Nephron progenitor cell (in vitro differentiated cells): ENCODE measurements at places on chromosomes 3 and 15.

- H3K27me3 ChIP-seq, result peaks cover 46% of the 10 kb centered on the region
- H3K36me3 ChIP-seq, result no peaks in the 10 kb centered on the region
- H3K27ac ChIP-seq, result no peak overlapping the region
- peak overlapping the region; percentile 99 for H3K4me3 ChIP-seq
- H3K4me1 ChIP-seq, result peaks cover 38% of the 10 kb centered on the region
- no peak for DNase-seq
Observed at GRCh38 chr3:97823046-97824004, 1.5 kb downstream of the CRYBG3 start.

DNA sequence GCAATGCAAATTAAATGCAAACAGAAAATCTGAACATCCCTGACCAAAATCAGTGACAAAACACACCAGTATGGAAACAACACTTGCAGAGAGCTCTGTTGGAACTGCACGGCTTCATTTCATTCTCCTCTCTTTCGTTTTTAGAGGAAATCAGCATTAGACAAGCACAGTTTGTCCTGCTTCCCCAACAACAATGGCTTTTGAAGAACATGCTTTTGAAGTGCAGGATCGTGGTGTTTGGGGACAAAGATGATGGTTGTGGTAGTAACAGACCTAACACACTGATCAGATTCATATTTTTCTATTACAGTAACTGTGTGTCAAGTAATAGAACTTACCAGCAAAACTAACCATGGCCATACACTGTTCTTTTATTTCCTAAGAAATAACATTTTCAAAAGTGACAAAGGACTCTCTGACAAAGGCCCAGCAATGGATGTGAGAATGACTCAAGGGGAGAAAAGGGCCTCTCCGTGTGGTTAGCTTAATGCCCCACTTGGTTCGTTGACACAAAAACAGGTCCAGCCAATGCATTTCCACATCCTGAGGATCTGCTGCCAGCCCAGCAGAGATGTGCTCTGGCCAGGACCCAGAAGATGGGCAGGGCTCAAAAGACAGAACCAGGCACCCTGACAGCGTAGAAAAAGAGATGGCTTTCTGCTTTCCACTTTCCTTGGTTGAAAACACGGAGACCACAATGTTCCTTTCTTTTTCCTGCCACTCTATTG lies 84.1 kb downstream of the CCNL1 start:
- H3K4me1 ChIP-seq, result peaks cover 53% of the 10 kb centered on the region
- H3K36me3 ChIP-seq, result no peaks in the 10 kb centered on the region
- DNase-seq, result no peak
- H3K4me3 ChIP-seq, result no peak overlapping the region
- no peak overlapping the region for H3K27ac ChIP-seq

- H3K36me3 ChIP-seq, result no peaks in the 10 kb centered on the region
- no peak overlapping the region for H3K27ac ChIP-seq
- H3K27me3 ChIP-seq, result no peaks in the 10 kb centered on the region
- H3K4me1 ChIP-seq, result peaks cover 13% of the 10 kb centered on the region
Observed at GRCh38 chr15:56537881-56538280, 72.9 kb upstream of the MNS1 start.

- DNase-seq, result no peak
- peaks cover 12% of the 10 kb centered on the region for H3K27me3 ChIP-seq
- H3K4me3 ChIP-seq, result no peak overlapping the region
- H3K27ac ChIP-seq, result no peak overlapping the region
- H3K4me1 ChIP-seq, result no peaks in the 10 kb centered on the region
Observed at GRCh38 chr15:70556151-70556741, 207.1 kb downstream of the UACA start.

GRCh38 chr3:188067932-188068331 lies 86.0 kb upstream of the LPP start:
- H3K4me3 ChIP-seq, result no peak overlapping the region
- no peaks in the 10 kb centered on the region for H3K4me1 ChIP-seq
- H3K27ac ChIP-seq, result no peak overlapping the region

DNA sequence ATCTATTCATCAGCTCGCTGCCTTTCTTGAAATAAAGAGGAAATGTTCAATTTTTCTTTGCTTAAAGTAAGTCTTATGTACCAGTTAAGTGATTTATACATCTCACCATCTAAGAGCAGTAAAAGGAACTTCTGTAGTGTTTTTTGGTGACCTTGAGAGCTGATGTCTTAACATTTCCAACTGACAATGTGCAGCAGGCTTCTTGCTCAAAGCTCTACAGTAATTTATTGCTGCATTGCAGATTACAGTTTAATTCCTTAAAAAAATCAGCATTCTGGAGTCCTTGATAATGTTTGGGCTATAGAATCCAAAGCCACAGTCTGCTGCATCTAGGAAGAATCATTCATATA lies 61.6 kb downstream of the DIPK2A start:
- no peaks in the 10 kb centered on the region for H3K36me3 ChIP-seq
- no peak overlapping the region for H3K27ac ChIP-seq
- H3K4me3 ChIP-seq, result no peak overlapping the region
- DNase-seq, result no peak
- H3K4me1 ChIP-seq, result no peaks in the 10 kb centered on the region

GRCh38 chr3:9682096-9682495 lies 21.5 kb upstream of the CPNE9 start:
- no peak overlapping the region for H3K4me3 ChIP-seq
- H3K27me3 ChIP-seq, result no peaks in the 10 kb centered on the region
- H3K27ac ChIP-seq, result peak overlapping the region; percentile 9
- no peaks in the 10 kb centered on the region for H3K4me1 ChIP-seq

DNA sequence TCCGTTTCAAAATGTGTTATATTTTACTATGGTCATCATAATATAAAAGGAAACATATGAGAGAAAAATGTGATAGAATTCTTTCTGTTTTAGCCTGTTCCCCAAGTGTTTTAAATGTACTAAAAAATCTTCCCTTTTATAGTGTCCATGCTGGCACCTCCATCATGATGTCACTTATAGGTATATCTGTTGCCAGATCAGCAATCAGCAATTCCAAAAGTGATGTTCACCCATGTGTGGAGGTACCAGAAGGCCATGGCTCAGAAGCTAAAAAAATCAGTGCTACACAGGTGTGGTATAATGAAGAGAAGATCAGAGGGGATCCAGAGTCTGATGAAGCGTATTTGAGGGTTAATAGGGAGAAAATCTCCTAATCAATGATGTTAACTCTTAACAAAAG lies 1.1 kb upstream of the GPR15 start:
- H3K27ac ChIP-seq, result no peak overlapping the region
- peaks cover 17% of the 10 kb centered on the region for H3K4me1 ChIP-seq
- no peak for DNase-seq
- H3K27me3 ChIP-seq, result no peaks in the 10 kb centered on the region
- H3K36me3 ChIP-seq, result no peaks in the 10 kb centered on the region

DNA sequence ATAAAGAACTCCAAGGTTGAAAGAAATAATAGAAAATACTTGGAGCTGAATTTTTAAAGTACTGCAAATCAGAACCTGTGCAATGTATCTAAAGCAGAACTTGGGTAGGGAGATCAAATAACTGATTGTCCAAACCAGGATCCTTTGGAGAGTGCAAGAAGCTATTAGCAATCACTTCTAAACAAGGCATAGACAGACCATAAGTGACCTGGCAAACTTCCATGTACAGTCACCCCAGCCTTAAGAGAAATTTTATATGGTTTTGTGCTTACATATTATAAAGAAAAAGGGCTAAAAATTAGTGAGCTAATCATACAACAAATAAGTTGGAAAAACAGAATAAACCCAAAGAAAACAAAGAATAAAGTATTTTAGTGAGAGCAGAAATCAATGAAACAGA lies 35.2 kb downstream of the ETV5 start:
- no peak overlapping the region for H3K27ac ChIP-seq
- no peak for DNase-seq
- H3K4me3 ChIP-seq, result no peak overlapping the region
- H3K27me3 ChIP-seq, result no peaks in the 10 kb centered on the region

GRCh38 chr3:170033489-170033888 lies 4.3 kb upstream of the GPR160 start:
- no peaks in the 10 kb centered on the region for H3K36me3 ChIP-seq
- H3K27me3 ChIP-seq, result peaks cover 24% of the 10 kb centered on the region
- H3K4me1 ChIP-seq, result no peaks in the 10 kb centered on the region
- no peak overlapping the region for H3K4me3 ChIP-seq
- no peak for DNase-seq
- H3K27ac ChIP-seq, result no peak overlapping the region

- H3K4me3 ChIP-seq, result no peak overlapping the region
- peak overlapping the region; percentile 69 for H3K27ac ChIP-seq
- no peak for DNase-seq
- H3K27me3 ChIP-seq, result no peaks in the 10 kb centered on the region
- H3K36me3 ChIP-seq, result peaks cover 68% of the 10 kb centered on the region
Observed at GRCh38 chr3:129289201-129289921, 10.7 kb downstream of the HMCES start.

GRCh38 chr15:73074241-73074640 lies 22.0 kb downstream of the NEO1 start:
- no peak overlapping the region for H3K27ac ChIP-seq
- H3K36me3 ChIP-seq, result no peaks in the 10 kb centered on the region
- H3K4me1 ChIP-seq, result no peaks in the 10 kb centered on the region

- DNase-seq, result no peak
- H3K4me1 ChIP-seq, result peaks cover 7% of the 10 kb centered on the region
- no peak overlapping the region for H3K4me3 ChIP-seq
- H3K27ac ChIP-seq, result no peak overlapping the region
- peaks cover 8% of the 10 kb centered on the region for H3K27me3 ChIP-seq
Observed at GRCh38 chr15:68400066-68400456, 31.9 kb downstream of the ITGA11 start.

- H3K36me3 ChIP-seq, result no peaks in the 10 kb centered on the region
- H3K27me3 ChIP-seq, result no peaks in the 10 kb centered on the region
- H3K27ac ChIP-seq, result no peak overlapping the region
- H3K4me1 ChIP-seq, result peaks cover 25% of the 10 kb centered on the region
Observed at GRCh38 chr3:30766522-30766921, 127.9 kb downstream of the GADL1 start.

DNA sequence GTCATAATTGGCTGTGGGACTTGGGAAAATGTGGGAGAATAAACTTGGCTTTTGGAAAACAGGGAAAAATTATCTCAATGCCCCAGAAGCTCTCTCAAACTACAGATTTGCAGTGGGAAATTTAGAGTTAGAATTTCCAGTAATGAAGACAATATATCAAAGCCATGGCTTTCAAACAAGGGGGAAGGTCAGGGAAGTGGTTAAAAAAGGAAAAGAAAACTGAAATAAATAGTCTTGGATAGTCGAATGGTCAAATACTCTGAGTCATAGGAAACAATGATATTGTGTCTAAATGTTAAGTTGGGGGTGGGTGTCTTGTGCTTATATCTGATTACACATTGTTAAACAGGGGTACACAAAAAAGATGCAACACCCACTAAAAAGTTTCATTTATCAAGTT lies 272.4 kb upstream of the COL8A1 start:
- no peak overlapping the region for H3K4me3 ChIP-seq
- no peak for DNase-seq
- H3K27me3 ChIP-seq, result peaks cover 4% of the 10 kb centered on the region
- H3K27ac ChIP-seq, result no peak overlapping the region
- H3K4me1 ChIP-seq, result no peaks in the 10 kb centered on the region

GRCh38 chr3:37223141-37223558 lies 48.8 kb upstream of the LRRFIP2 start:
- H3K36me3 ChIP-seq, result no peaks in the 10 kb centered on the region
- peak overlapping the region; percentile 60 for H3K27ac ChIP-seq
- no peak overlapping the region for H3K4me3 ChIP-seq
- peaks cover 44% of the 10 kb centered on the region for H3K4me1 ChIP-seq
- H3K27me3 ChIP-seq, result peaks cover 9% of the 10 kb centered on the region
- no peak for DNase-seq

DNA sequence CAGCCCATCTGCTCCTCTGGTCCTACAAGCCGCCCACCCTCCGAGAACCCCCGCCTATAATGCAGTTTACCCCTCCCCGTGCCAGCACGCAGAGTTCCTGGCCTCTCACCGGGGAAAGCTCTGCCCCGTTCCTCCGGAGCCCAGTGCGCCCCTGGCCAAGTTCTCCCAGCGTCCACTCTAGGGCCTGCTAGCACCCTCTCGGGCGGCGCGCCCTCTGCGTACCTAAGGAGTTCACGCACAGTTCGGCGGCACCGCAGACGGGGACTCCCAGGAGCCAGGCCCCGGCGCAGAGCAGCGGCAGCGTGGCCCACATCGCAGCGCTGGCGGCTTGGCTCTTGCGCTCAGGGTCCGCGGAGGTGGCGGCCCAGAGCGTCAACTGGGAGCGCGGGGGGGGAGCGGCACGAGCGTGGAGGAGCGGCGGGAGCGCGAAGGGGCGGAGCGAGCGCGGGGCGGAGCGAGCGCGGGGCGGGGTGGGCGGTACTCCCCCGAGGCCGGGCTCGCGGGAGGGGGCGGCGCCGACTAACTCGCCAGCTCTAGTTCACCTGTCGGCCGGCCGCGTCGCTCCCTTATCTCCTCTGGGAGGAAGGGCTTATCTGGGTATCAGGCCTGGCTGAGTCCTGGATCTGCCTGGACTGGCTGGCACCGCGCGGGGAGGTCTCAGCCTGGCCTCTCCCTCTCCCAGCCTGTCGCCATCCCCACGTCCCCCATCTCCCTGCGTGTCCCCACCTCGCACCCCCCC lies at the start of gene CTSH:
Gene CTSH (minus strand): TSS at position 378 of the 739 bp plus-strand sequence. CDS start 65 bp downstream, at position 313.
- peak; percentile 94 for DNase-seq
- no peak within 1 kb of the TSS for H3K27ac ChIP-seq
- H3K36me3 ChIP-seq, result no peaks in the 10 kb centered on the region
- H3K4me3 ChIP-seq, result peak within 1 kb of the TSS; percentile 85
- H3K4me1 ChIP-seq, result peaks cover 6% of the 10 kb centered on the region

GRCh38 chr3:111538681-111539083 lies 3.3 kb upstream of the CD96 start:
- no peak overlapping the region for H3K27ac ChIP-seq
- no peaks in the 10 kb centered on the region for H3K36me3 ChIP-seq
- no peak overlapping the region for H3K4me3 ChIP-seq
- H3K4me1 ChIP-seq, result peaks cover 5% of the 10 kb centered on the region

DNA sequence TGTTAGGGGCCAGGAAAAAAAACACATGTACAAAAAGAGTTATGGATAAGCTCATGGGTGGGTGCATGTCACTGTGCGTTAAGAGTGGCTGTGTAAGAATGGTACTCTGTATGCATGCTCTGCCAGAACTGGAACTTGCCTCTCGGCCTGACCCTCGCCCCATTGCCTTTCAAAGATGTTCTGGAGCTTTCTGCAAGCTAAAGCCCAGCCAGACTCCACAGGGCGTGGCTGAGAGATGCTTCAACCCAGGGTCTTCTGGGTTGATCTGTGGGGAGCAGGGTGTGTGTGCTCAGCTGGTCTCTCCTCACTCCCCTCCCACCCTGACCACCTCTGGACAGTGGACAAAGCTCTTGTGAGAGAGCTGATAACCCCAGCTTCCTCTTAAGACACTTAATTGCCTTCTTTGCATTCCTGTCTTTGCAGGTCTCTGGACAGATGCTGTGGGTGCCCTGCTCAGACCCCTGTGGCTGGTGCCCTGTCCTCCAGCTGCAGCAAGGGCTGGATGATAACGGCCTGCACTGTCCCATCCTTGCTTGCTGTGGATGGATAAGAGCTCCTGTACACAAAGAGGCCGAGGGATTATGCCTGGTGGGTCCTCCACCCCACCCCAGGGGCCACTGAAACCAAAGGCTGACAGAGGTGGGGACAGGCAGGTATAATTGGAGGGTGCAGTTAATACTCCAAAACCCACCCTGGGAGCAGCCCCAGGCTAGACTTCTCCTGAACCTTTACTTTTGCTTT lies 28.7 kb downstream of the ALDH1L1 start:
- H3K4me1 ChIP-seq, result no peaks in the 10 kb centered on the region
- DNase-seq, result no peak
- peaks cover 4% of the 10 kb centered on the region for H3K27me3 ChIP-seq

- H3K4me3 ChIP-seq, result no peak overlapping the region
- H3K4me1 ChIP-seq, result peaks cover 46% of the 10 kb centered on the region
- no peaks in the 10 kb centered on the region for H3K27me3 ChIP-seq
- H3K36me3 ChIP-seq, result no peaks in the 10 kb centered on the region
Observed at GRCh38 chr15:28017423-28017924, 81.6 kb downstream of the OCA2 start.

GRCh38 chr3:120688121-120688520 lies 6.1 kb upstream of the HGD start:
- peaks cover 14% of the 10 kb centered on the region for H3K4me1 ChIP-seq
- peaks cover 5% of the 10 kb centered on the region for H3K36me3 ChIP-seq
- H3K4me3 ChIP-seq, result no peak overlapping the region
- H3K27ac ChIP-seq, result no peak overlapping the region
